ENCODE measurements at places on chromosomes 7 and 10.

DNA sequence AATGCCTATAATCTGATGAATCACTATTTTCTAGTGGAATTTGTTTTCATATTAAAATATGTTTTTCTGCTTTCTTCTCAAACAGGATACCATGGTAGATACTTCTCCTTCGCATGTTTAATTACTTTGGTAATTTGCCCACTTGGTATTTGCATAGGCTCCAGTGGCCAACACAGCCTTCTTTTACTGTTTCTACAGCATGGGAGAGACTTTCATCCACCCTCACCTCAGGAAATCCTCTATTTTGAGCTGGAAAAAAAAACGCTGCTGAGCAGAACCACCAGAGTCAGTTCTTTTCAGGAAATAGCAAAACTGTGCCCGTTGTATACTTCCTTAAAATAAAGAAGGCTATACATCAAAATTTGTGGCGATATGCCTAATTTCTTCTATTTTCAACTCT is 213.3 kb downstream of the MDFIC start:
- H3K27ac ChIP-seq = no peak overlapping the region
- no peak for DNase-seq
- H3K27me3 ChIP-seq = no peaks in the 10 kb centered on the region

- no peak overlapping the region for H3K27ac ChIP-seq
- peaks cover 14% of the 10 kb centered on the region for H3K4me1 ChIP-seq
- no peak for DNase-seq
- no peaks in the 10 kb centered on the region for H3K36me3 ChIP-seq
Observed at GRCh38 chr10:102492983-102493382, 9.5 kb downstream of the ACTR1A start.

- no peaks in the 10 kb centered on the region for H3K4me1 ChIP-seq
- H3K27ac ChIP-seq = no peak overlapping the region
- no peak for DNase-seq
- H3K36me3 ChIP-seq = no peaks in the 10 kb centered on the region
Observed at GRCh38 chr10:26881600-26882331, 21.0 kb upstream of the ABI1 start.

DNA sequence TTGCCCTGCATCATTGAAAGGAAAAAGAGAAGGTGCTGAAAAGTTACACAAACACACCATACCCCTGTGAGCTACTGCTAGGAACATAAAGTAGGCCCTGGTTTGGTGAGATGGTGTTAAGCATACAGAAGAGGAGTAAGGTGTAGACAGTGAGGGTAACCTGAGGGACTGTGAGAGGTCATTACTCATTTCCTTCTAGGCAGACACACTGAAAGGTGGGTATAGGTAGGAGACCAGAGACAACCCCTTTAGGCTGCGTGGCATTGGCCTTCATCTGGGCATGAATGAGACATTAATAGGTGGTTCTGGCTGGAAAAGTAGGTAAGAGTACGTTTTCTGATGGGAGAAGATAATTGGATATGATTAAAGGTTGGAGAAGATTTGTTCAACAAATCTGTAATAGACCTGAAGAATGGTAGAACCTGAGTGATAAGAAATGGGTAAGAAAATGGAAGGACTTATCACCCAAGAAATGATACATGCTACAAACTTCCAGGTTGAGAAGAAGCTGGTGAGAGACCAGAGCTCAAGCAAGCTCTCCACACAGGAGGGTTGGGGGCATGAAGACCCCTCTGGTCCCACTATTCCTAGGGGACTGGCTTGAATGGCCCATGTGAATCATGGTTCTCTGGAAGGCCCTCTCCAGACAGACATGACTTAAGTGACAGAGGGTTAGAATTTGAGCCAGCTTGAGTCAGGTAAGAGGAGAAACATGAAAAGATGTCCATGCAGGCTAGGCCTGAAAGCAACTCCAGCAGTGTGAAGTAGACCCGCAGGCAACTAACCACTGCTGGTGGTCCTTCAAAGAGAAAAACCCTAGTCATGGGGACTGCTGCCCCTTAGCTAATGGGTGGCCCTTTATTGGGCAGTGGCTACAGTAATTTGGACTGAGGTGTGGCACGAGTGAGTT is 3.8 kb downstream of the COMTD1 start:
- peak overlapping the region; percentile 44 for H3K27ac ChIP-seq
- no peak for DNase-seq
- H3K36me3 ChIP-seq = peaks cover 37% of the 10 kb centered on the region
- no peaks in the 10 kb centered on the region for H3K27me3 ChIP-seq
- H3K4me1 ChIP-seq = no peaks in the 10 kb centered on the region

- no peaks in the 10 kb centered on the region for H3K4me1 ChIP-seq
- H3K4me3 ChIP-seq = no peak overlapping the region
- H3K27me3 ChIP-seq = peaks cover 16% of the 10 kb centered on the region
- H3K27ac ChIP-seq = no peak overlapping the region
- DNase-seq = no peak
Observed at GRCh38 chr10:47038881-47039561, 127.8 kb downstream of the PTPN20 start.

GRCh38 chr7:66315192-66315591 is 110.1 kb downstream of the TPST1 start:
- no peaks in the 10 kb centered on the region for H3K36me3 ChIP-seq
- H3K4me3 ChIP-seq = no peak overlapping the region

DNA sequence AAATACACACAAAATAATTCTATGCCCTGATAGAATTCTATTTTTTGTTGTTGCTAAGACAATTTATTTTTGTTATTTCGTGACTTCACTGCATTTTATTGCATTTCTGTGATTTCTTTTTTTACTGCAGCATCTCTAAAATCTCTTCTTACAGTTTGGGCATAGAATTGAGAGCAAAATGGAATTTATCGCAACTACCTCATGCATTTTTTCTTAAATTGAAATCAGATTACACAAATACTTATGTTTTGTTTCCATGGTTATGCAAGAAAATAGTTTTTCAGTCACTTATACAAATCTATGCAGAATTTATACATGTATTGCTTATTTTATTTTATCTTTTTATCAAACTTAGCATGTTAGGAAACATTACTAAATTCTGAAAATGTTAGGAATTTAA is 781.8 kb upstream of the LRRTM3 start:
- no peaks in the 10 kb centered on the region for H3K36me3 ChIP-seq
- no peaks in the 10 kb centered on the region for H3K27me3 ChIP-seq
- no peak overlapping the region for H3K4me3 ChIP-seq

DNA sequence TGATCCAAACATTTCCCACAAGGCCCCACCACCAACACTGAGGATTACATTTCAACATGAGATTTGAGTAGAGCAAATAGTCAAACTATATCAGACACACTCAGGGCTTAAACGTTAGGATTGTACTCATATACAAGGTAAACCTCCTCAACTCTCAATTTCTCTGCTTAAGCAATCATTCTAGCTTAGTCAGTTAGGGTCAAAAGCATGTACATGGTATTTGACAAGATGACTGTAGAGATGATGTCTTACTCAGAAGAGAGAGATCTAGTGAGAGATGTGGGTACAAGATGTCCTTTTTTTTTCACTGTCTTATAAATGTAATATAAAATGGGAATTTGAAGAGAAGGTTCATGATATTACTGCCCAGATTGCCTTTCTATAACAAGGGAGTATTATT is 270.1 kb downstream of the PRKG1 start:
- no peak for DNase-seq
- no peaks in the 10 kb centered on the region for H3K27me3 ChIP-seq
- H3K4me3 ChIP-seq = no peak overlapping the region
- H3K27ac ChIP-seq = no peak overlapping the region
- H3K4me1 ChIP-seq = no peaks in the 10 kb centered on the region
